ENCODE measurements at places on chromosomes 1 and 21.

GRCh38 chr1:216555653-216556052 is 132.4 kb upstream of the USH2A start:
- no peak for DNase-seq

DNA sequence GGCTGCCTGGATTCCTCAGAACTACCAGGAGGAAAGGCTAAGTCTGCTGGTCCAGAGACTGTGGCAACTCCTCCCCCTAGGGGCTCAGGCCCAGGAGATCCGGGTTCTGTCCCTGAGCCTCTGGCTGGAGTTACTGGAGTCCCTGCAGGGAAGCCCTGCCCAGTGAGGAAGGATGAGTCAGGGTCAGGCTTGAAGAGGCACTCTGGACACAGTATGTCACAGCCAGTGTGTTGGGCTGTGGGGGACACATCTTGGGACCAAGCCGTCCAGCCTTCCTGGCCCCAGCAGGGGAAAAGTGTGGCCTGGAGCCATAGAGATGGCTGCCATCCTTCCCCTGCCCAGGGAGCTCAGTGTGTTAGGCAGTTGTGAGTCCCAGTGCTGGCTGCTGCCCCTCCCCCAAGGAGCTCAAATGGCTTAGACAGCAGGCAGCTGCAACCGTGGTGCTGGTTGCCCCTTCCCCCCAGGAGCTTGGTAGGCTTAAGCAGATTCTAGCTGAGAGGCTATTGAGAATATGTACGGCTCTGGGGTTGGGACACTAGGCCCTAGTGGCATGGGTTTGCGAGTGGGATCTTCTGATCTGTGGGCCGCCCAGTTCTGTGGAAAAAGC is 28.2 kb upstream of the RABGAP1L start:
- DNase-seq: no peak

- no peak for DNase-seq
Observed at GRCh38 chr1:67743072-67743725, 58.2 kb downstream of the GADD45A start.

GRCh38 chr1:73854527-73854926 is 343.4 kb downstream of the LRRIQ3 start:
- DNase-seq: no peak

DNA sequence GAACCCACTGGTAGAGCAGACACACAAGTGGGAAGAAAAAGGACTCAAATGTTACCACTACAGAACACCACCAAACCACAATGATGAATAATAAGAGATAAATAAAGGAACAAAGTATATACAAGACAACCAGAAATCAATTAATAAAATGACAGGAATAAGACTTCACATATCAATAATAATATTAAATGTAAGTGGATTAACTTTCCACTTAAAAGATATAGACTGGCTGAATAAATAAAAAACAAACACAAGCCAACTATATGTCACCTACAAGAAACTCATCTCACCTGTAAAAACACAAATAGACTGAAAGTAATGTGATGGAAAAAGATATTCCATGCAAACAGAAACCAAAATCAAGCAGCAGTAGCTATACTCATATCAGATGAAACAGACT is 6.9 kb upstream of the CLIC6 start:
- DNase-seq: no peak

DNA sequence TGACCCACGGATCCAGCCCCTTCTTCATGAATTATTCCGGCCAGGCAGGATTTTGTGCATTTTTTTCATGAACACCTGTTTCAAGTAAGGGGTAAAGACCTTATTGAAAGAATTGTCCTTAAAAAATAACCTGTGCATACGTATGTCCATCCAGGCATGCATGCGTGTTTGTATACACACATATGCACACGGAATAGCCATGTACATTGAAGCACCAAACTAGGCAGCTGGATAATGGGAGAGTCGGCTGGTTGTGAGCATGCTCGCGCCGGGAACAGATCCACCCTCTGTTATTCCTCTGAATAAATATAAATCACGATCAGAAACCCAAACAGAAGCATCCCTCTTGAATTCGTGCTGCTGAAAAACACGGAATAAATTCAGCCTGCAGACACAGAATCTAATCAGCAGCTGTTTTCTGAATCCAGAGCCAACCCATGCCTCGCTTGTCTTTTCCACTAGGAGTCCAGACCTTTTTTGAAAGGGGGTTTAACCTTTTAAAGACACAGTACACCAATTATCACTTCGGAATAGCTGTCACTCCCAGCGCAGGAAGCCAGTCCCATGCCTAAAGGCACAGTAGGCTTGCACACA is at the start of gene HIVEP3:
Gene HIVEP3, minus strand, starts transcription at position 473 of the 594 bp plus-strand sequence.
- DNase-seq: no peak

Measured in stimulated activated CD8-positive, alpha-beta memory T cell treated with anti-CD3 and anti-CD28 coated beads, Interleukin-4, amount 100 ng/mL, for 4 hours (primary cell).